ENCODE measurements at places on chromosomes 7 and 10.

GRCh38 chr10:132118366-132118765 lies 52.6 kb downstream of the JAKMIP3 start:
- no peak for DNase-seq

DNA sequence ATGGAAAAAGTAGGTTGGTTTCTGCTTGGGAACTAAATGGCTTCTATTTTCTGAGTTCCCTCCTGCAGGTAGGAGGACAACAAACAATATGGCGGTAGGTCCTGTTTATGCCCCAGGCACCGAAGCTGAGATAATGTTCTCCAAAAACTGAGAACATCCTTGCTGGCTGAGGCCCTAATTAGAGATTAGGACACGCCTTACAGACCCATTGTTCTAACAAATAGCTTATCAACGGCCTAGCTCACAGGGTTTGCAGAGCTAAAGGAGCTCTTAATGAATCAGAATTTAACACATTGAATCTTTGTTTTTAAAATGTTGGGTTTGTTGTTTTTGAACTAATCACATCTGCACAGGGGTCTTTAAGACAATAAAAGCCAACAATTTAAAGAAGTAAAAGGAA lies 37.0 kb downstream of the HTR5A start:
- no peak for DNase-seq

- DNase-seq = no peak
Measured at GRCh38 chr10:52740913-52741675, 31.5 kb downstream of the MBL2 start.

GRCh38 chr10:95356-96115 lies 39.7 kb upstream of the ZMYND11 start:
- DNase-seq = no peak

GRCh38 chr7:101960985-101961708 lies 143.7 kb downstream of the CUX1 start:
- DNase-seq = no peak

- DNase-seq = no peak
Measured at GRCh38 chr7:48088559-48089045, 463 bp upstream of the UPP1 start.

- DNase-seq = no peak
Measured at GRCh38 chr7:47377741-47378140, 204.2 kb downstream of the TNS3 start.

DNA sequence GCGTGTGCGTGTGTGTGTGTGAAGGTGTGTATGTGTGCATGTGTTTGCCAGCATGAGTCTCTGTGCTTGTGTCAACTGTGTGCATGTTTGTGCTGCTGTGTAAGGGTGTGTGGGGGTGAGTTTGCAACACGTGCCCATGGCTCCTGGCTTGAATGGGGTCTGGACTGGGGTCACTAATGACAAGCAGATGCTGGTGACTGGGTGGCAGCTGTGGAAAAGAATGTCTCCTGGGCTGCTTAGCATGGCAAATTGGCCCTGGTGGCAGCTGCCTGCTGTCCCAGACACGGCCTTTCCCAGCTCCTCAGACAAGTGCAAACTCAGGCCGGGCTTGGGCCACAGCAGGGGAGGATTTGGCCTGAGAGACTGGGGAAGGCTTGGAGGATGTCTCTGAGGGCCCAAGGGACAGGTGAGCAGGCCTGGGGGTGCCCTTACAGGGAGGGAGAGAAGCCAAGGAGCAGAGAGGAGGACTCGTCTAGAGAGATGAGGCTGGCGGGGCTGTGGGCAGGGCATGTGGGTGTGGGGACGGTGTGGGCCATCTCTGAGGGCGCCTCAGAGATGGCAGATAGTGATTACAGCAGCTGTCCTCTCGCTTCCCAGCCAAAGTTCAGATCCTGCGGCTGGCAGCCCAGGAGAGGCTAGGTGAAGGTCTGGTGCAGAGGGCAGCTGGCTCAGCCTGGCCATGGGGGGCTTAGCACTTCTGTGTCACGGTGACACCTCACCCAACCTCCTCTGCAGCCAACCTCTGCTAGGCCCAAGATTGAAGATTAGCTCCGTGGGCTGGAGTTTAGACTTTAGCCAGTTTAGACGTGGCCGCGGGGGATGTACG lies 1.5 kb downstream of the AQP1 start:
- DNase-seq = no peak
